ENCODE measurements at places on chromosomes 2 and 18. TPM values are rescaled to one million over a fixed set of nuclear protein-coding genes. Genes with fewer than 3 reads are reported as not detected.

FER1L5 gene
- not detected for total RNA-seq

CXCR1 gene
- total RNA-seq = not detected

BCL11A gene
- 0.09 TPM for total RNA-seq

CROCC2 gene
- total RNA-seq = not detected

FOSL2 gene
- 81.2 TPM for total RNA-seq

PKP4 gene
- 24.3 TPM for total RNA-seq

ASAP2 gene
- 45.3 TPM for total RNA-seq

TMEM185B gene
- total RNA-seq = 47.0 TPM

RAX gene
- total RNA-seq = not detected

SCG2 gene
- total RNA-seq = 0.94 TPM

PLEKHH2 gene
- total RNA-seq = 2.1 TPM

STEAP3 gene
- 45.5 TPM for total RNA-seq

CCDC74B gene
- 6.4 TPM for total RNA-seq

MAPK4 gene
- total RNA-seq = 0.33 TPM

PID1 gene
- total RNA-seq = 4.1 TPM

Measured in A549 treated with AZD2906 at 1 μM for 4 hours (cell line).